ENCODE measurements at places on chromosomes 11 and 22. TPM values are rescaled to one million over a fixed set of nuclear protein-coding genes. Genes with fewer than 3 reads are reported as not detected.

- no peak for DNase-seq
These were observed 1.5 kb downstream of the SIDT2 start for GRCh38 chr11:117180020-117180419.

GRCh38 chr11:82858556-82859091 is 41.6 kb downstream of the PRCP start:
- no peak for DNase-seq

The UCP2 gene
- total RNA-seq = 2.2 TPM

The BCO2 gene
- total RNA-seq = 0.98 TPM

The DEFB131B gene
- total RNA-seq = not detected
